ENCODE measurements at places on chromosomes 4 and X.

- no peak for DNase-seq
These were observed 182.8 kb upstream of the C1QTNF7 start for GRCh38 chr4:15245006-15245530.

- DNase-seq, result peak; percentile 56
These were observed 283.4 kb downstream of the BCOR start for GRCh38 chrX:39814391-39814790.

- DNase-seq, result no peak
These were observed 44.6 kb downstream of the COL4A5 start for GRCh38 chrX:108484251-108484650.

DNA sequence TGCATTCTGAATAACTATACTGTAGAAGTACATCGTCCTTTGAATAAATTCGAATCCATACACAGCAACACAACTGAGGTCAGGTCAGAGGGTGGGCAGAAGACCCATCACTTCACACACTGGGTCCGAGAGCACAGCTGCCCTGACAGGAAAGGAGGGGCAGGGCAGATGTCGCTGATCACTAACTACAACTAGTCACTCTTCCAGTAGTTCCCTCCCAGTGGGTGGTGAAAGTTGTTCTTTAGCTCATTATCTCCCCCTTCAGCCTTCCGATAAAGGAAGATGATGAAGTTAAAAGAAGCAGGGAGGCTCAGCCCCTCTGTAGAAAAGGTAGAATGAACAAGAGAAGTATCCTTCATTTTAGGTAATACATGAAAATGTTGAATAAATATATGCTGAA lies 278.9 kb downstream of the INPP4B start:
- DNase-seq, result peak; percentile 61

DNA sequence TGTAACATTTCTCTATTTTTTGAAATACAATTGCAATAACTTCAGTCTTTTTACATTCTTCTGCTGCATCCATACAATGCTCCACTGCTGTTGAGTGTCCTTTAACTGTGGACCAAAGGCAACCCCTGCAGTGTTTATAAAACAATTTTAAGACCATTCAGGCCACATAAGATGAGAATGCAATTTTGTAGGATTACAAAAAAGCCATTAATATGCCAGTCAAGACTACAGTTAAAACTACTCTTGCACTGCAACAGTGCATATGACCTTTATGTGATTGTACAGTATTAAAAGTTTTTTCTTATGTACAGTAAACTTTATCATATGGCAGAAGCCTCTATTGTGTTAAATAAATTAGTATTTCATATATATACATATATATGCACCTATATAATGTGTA lies 55.7 kb upstream of the ATOH1 start:
- no peak for DNase-seq

DNA sequence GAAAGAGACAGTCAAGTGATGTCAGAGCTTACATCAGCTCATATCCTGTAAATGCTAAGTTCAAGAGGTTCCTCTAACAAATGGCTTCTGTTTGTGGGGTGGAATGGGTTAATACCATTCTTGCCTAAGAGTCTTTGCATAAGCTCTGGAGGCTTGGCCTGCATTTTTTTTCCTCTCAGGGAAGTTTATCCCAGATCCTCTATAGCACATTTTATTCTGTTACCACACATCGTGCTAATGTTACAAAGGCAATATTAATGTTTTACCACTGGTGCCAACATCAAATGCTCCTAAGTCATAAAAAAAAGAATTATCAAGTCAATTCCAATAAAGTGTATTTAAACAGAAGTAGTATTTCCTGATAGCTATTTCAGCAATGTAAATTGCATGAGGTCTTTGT lies 2.9 kb upstream of the ADH6 start:
- DNase-seq, result no peak

GRCh38 chr4:184097241-184097605 lies 120.5 kb downstream of the ENPP6 start:
- peak; percentile 60 for DNase-seq

GRCh38 chr4:158722291-158722916 lies 792 bp downstream of the PPID start:
- peak; percentile 32 for DNase-seq

DNA sequence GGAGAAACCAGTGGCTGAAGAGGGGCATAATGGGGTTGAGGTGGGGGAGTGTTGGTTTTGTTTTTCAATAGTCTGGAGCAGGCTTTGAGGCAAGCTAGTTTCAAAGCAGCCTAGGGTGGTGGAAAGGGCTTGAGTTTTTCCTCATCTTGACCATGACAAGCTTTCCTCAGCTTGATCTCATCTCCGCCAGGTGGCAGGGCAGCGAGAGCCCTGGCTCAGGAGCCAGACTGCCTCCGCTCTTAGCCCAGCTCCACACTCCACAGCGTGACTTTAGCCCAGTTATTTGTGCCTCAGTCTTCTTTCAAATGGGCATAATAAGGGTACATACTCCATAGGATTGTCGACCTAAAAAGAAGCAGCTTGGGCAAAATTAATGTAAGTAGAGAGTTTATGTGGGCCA lies 29.9 kb upstream of the SOWAHD start:
- no peak for DNase-seq

Data from activated T-cell treated with anti-CD3 and anti-CD28 coated beads, Interleukin-2, amount 50 U/mL, for 48 hours (primary cell).